ENCODE measurements at places on chromosomes 5 and 9.

GRCh38 chr5:133658327-133658726 lies 46.0 kb upstream of the FSTL4 start:
- no peak for DNase-seq

DNA sequence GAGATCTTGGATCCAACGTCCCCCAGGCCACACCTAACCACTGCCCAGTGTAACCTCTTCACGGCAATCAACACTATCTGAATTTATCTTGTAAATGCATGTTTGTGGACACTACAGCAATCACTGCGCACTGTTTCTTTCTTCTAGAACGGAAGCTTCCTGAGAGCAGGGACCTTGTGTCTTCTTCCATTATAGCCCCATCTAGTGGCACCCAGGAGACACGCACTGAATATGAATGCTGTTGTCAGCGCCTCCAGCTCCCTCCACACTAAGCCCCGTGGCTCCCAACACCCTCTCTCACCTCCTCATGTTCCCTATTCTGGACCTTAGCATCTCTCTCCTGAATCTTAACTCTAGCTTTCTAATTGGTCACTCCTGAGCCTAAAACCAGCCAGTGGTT lies 72.7 kb downstream of the SMIM23 start:
- no peak for DNase-seq

DNA sequence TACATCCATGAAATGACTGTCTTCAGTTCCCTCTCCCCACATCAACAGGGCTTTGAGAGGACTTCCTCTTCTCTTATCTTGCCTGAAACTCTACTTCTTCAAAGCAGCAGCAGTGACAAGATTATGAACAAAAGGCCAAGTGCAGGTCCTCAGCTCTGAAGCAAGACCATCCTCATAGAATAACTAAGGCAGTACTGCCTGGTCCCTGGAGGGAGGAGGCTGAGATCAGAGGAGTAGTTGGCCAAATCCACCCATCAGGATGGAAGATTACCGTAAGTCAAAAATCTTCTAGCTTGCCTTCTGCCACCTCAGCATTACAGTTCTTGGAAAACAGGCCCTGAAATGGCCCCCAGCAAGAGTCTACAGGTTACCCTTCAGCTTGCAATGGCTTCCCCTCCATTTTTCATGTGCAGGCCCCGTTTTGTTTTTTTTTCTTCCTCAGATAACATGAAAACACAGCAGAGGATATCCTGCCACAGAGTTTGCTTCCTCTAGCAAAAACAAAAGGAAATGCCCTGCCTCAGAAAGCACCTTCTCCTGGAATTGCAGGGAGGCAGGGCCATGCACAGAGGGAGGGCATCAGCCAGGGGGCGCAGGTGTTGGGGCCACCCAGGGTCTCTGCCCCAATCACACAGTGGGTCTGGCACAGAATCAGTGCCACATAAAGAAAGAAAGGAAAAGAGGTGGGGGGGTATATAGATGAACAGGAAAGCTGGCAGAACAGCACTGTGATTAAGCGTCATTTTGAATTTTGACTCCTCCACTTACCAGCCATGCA lies 40.0 kb downstream of the KLHL3 start:
- no peak for DNase-seq

- no peak for DNase-seq
These were observed 7.3 kb downstream of the IRX1 start for GRCh38 chr5:3602785-3603502.

DNA sequence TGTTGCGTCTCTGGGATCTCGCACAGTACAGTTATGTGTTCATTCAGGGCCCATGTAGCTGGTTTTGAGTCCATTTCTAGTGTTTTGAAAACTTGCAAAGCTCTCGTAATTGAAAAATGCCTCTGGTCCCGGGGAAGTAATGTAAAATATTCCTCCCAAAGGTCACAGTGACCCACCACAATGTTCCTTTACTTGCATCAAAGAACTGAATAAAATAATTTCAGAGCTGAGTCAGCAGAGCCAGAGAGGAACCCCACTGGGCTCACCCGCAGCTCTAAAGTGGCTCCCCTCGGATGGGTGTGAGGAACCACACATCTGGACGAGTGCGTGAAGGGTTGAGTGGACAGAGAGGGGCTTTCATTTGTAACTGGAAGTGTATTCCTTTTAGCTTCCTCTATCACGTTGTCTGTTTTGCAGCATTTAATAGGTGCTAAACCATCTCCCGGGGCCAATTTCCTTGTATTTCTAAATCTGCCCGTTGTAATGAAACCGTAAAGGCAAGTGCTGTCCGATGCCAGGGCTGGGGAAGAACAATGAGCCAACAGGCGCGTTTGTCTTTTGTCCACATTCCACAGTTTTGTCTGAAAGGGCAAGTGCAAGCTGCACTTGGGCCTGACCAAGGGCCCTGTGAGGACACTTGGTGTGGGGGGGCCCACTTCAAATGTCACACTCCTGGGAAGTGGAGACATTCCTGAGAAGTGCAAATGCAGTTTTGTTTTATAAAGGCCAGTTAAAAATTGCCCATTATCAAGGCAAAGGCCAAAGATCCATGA lies 29.9 kb downstream of the COL5A1 start:
- no peak for DNase-seq

GRCh38 chr5:31531543-31531887 lies 378 bp downstream of the DROSHA start:
- no peak for DNase-seq

DNA sequence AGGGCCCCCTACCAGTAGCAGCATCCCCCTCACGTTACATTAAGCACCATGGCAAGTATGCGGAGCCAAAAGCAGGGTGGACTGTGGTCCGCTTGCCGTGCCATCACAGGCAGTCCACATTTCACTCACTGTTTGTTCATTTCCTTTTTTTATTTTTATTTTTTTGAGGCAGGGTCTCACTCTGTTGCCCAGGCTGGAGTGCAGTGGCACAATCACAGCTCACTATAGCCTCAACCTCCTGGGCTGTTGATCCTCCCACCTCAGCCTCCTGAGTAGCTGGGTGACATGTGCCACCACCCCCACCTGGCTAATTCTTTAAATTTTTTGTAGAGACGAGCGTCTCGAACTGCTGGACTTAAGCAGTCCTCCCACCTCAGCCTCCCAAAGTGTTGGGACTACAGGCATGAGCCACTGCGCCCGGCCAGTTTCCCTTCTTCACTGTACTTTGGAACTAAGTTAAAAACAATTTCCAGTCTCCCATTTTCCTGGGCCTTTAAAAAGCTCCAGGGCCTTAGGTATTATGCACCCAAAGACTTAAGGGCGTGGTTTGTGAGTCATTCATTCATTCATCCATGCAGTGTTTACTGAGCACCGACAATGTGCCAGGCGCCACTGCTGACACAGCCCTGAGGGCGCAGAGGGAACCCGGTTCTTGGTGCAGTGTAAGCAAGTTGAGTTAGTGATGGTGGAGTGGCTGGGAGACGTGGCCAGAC lies 19.9 kb downstream of the PRRX2 start:
- DNase-seq = no peak

DNA sequence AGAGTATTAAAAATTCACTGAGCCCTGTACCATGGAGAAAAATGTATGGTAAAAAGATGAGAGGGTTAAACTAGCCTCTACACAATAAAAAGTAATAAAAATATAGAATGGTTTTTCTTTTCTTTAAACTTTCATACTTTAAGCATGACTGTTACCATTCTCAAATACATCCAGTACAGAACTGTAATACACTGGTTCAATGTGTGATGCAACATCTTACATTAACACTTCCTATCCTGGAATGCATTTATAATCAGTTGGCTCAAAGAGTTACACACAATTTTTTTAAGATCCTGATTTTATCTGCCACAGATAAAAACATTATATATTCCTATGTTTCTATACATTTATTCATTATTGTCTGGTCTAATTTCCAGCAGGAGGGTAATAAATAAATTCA lies 4.7 kb downstream of the GNAQ start:
- DNase-seq = no peak

DNA sequence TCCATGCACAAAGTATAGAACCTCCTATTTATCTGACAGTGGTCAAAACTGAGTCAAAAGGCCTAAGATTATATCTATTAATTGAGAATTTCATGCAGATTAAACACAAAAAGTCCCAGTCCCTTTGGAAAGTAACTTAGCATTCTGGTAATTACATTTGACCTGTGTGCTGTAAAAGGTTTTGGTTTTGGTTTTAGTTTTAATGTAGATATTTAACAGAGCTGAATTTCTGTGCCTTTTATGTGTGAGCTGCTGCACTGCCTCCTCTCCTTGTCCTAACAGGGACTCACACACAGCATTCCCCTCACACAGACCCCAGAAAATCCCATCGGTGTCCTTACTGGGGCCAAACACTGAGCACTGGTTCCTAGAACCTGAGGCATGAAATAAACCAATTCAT lies 31.0 kb upstream of the FSD1L start:
- no peak for DNase-seq

DNA sequence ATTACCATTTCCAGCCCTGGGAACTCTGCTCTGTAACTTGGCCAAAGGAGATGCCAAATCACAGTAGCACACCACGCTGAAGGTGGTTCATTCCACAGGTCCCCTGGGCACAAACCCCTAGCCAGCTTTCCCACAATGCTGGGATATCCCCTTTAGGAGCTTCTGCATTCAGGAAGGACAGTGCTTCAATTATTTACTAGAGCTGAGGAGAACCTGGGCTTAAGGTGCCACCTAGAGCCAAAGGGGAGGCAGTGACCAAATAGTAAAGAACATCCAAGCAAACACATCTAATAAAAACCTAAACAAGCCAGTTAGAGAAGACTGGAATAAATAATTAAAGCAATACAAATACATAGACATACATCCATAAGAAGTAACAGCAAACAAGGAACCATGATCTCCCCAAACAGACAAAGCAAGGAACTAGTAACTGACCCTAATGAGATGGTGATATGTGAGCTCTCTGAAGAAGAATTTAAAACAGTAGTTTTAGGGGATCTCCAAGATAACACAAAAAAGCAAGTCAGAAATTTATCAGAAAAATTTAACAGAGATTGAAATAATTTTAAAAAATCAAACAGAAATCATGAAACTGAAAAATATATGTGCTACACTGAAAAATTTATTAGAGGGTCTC lies 14.6 kb downstream of the KIF4B start:
- DNase-seq = no peak

- no peak for DNase-seq
These were observed 27.0 kb downstream of the TRIM14 start for GRCh38 chr9:98091735-98092612.

GRCh38 chr9:133199648-133200321 lies 9.3 kb downstream of the OBP2B start:
- DNase-seq = no peak

DNA sequence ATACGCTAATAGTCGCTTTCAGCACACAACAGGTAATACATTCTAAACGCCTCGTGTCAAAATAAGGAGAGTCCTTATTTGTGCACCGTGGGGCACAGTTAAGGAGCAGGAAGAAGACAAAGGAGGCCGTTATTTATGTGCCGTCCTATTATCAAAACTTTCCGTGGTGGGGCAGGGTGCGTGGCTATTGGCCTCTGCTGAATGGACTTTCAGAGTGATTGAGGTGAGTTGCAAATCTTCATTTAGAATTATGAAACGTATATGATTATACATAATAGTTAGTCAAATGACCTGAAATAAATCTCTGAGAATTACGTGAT lies 833 bp downstream of the C5orf24 start:
- DNase-seq = no peak

GRCh38 chr5:178203670-178204181 lies 607 bp upstream of the HNRNPAB start:
- DNase-seq = no peak

- peak; percentile 23 for DNase-seq
These were observed 105.8 kb downstream of the EFNA5 start for GRCh38 chr5:107564931-107565372.

DNA sequence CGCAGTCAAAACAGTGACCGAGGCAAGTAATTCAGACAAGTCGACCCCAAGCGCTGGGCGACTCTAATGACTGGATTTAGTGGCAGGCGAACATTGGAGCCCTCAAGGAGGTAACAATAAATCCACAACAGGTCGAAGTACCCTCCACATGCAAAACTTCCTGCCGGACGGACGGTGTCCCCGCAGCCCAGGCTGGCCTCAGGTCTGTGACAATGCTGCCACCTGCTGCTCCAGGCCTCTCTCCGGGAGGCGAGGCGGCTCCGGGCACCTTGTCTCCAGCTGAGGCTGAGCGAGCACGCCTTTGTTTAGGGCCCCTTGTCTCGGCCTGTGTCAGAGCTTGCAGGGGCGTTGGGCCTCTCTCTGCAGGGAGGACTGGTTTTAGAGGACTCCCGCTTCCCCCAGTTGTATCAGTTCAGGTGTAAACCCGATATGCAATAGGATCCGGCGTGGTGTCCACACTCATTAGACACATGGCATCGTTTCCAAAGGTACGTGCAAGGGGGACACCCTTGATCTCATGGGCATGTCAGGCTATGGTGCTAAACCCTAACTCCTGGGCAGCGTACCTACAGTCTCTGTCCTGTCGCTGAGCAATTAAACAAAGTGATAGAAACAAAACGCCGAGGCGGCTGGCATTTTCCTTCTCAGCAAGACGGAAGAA lies 628.0 kb upstream of the ADAMTS16 start:
- no peak for DNase-seq

DNA sequence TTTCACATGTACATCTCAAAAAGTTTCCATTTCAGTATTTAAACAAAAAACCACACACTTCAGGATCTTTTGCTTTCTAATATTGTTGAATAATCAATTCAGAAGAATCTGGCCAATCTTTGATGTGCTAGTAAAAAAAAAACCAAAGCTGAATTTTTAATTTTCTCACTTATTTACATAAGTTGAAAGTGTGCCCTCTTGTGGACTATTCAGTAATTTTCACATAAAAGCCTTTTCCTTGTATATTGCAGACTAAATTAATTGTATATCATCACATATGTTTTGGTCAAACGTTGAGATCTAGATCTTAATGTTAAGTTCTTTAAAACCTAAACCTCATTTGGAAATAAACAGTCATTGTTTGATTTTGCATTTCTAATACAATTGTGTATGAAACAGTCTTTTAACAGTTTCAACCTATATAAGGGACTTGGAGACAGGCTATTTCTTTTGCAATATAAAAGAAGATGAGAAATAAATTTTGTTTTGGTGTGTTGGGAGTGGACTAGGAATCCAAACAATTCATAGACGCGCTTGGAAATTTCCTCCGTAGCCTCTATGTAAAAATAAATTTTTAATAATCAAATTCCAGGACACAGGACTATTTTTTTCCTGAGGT lies 68.1 kb downstream of the NIPBL start:
- DNase-seq = peak; percentile 39

- DNase-seq = peak; percentile 91
These were observed 244.9 kb upstream of the KLF4 start for GRCh38 chr9:107734256-107735013.

- no peak for DNase-seq
These were observed 560.6 kb downstream of the PRR16 start for GRCh38 chr5:121024416-121025311.

- DNase-seq = no peak
These were observed 10.0 kb upstream of the DELE1 start for GRCh38 chr5:141913560-141914198.

DNA sequence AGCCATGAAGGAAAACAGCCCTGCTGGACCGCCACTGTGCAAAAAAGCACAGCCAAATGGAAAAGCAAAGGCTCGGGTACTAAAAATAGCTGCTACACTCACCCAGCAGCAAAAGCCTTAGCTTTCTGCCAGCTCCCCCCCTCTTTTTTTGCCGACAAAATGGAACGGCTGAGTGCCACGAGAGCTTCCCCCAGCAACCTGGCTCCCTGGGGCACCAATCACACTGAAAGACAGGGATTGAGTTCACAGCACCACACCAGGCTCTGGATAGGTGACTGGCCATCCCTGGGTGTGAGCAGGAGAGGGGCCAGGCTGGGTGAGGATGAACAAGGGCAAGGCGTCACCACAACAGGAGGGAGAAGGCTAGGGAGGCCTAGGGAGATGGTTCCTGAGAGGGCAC lies 66.7 kb downstream of the SIL1 start:
- no peak for DNase-seq

- no peak for DNase-seq
These were observed 45.6 kb downstream of the LIX1 start for GRCh38 chr5:97096846-97097245.

Measured in AG09309 (cell line).